Occipital lobe (tissue), 3 donors: ENCODE measurements at places on chromosomes 4 and X.

DNA sequence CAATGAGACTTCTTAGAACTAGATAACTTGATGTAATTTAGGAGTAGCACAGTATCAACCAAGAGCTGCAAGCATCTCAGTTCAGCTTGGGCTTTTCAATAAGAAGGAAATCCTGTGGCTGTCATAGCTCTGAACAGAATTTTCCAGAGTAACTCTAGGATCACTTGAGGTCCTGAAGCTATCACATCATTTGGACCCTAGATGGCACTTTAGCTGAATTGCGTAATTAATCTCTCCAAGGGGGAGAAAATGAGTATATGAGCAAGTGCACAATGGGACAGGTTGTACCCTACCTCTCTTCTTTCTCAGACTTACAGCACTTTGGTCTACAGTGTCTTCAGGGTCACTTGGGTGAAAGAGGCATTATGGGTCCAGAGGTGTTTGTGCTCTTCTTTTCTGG lies 45.2 kb downstream of the SLC4A4 start:
- no peak for DNase-seq

GRCh38 chr4:4759883-4760282 lies 99.6 kb upstream of the MSX1 start:
- DNase-seq, result no peak

DNA sequence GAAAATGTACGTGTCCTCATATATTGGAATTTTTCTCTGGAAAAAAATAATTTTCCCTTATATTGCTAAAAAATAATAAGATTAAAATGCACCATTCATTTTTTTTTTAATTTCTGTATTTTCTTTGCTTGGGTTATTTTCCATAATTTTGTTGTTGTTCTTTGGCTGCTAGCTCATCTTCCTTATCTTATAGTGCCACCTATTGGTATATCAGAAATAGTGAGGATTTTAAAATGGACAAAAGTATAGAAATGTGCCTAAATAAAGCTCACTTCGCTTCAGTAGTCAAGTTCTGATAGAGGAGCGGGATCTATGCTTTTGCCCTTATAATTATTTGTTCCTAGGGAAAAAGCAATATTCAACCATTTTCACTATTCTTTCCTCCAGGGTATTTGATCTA lies 134.8 kb downstream of the NAP1L3 start:
- DNase-seq, result no peak

GRCh38 chr4:3816256-3816825 lies 50.2 kb downstream of the ADRA2C start:
- no peak for DNase-seq

DNA sequence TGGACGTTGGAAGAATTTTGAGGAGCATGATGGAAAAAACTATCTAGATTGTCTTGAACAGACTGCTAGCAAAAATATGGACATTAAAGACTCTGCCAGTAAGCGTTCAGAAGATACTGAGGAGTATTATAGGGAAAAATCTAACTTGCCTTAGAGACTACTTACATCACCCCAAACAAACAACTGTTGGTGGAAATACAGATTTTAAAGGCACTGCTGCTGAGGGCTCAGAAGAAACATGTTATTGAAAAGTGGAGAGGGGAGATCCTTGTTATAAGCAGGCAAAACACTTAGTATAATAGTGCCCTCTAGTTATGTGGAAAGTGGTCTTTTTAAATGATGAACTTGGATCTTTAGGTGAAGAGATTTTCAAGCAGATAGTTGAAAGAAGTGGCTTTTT lies 29.2 kb downstream of the MAD2L1 start:
- DNase-seq, result no peak
